Right renal cortex interstitium (tissue), 3 donors: ENCODE measurements at places on chromosomes 4 and X. TPM values are rescaled to one million over a fixed set of nuclear protein-coding genes. Genes with fewer than 3 reads are reported as not detected.

DNA sequence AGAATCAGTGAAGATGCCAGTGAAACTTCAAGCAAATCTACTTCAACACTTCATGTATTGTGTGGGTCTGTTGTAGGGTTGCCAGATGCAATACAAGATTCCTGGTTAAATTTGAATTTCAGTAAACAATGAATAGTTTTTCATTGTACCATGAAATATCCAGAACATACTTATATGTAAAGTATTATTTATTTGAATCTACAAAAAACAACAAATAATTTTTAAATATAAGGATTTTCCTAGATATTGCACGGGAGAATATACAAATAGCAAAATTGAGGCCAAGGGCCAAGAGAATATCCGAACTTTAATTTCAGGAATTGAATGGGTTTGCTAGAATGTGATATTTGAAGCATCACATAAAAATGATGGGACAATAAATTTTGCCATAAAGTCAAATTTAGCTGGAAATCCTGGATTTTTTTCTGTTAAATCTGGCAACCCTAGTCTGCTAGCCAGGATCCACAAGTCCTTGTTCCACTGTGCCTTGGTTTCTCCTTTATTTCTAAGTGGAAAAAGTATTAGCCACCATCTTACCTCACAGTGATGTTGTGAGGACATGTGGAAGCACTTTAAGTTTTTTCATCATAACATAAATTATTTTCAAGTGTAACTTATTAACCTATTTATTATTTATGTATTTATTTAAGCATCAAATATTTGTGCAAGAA is 2.3 kb downstream of the CXCL8 start:
- DNase-seq, result no peak

GRCh38 chr4:165782623-165783022 is 90.4 kb upstream of the TLL1 start:
- DNase-seq, result no peak

DNA sequence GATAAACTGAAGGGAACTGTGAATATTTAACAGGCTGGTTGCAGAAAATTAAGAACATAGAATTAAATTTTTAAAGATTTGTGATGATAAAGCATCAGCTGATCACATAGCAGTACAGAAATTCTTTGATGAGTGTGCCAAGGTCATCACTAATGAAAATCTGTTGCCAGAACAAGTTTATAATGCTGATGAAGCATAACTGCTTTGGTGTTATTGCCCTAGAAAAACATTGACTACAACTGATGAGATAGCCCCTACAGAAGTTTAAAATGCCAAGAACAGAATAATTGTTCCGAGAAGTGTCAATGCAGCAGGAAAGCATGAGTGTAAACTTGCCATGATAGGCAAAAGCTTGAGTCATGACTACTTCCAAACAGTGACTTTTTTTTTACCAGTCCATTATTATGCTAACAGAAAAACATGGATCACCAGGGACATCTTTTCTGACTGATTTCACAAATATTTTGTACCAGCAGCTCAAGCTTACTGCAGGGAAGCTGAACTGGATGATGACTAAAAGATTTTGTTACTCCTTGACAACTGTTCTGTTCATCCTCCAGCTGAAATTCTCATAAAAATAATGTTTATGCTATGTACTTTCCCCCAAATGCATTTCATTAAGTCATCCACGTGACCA is 1136.6 kb downstream of the FAT4 start:
- no peak for DNase-seq

GRCh38 chrX:139720136-139720535 is 12.2 kb upstream of the MCF2 start:
- no peak for DNase-seq

GRCh38 chrX:56107320-56107719 is 124.8 kb upstream of the KLF8 start:
- no peak for DNase-seq

DNA sequence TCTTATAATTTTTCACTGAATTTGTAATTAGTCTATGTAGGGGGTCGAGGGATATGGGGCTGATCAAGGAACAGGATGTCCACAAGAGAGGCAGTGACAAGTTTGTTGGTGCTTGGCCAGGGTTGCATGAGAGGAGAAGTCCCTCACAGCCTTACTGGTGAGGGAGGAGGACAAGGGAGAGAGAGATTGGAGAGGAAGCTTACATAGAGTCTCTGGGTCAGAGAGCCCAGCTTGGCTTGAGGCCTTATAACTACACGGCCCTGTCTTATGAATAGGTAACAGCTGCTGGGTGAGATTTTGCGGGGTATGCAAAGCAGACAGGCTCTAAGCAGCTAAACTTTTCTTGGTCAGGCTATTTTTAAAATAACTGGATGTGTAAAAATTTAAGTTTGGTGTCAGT is 37.9 kb upstream of the OTUD4 start:
- no peak for DNase-seq

GRCh38 chr4:143391895-143392294 is 55.2 kb downstream of the GAB1 start:
- no peak for DNase-seq

GRCh38 chr4:14627038-14627437 is 375.2 kb upstream of the CPEB2 start:
- DNase-seq, result no peak

DNA sequence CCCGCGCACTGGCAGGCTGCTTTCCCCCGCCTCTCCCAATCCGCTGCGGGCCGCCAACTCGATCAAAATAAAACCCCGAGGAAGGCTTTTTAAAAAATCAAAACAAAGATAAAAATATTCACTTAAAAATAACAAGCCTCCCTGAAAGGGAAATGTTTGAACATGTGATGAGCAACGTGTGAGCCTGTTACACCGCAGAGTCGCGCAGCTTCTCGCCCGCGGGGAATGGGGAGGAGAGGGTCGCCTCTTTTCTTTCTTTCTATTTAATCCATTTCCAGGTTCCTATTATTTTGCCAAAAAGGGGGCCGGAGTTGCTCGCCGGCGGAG is 326.0 kb upstream of the F9 start:
- no peak for DNase-seq

GRCh38 chrX:32985544-32985943 is 225.8 kb downstream of the DMD start:
- DNase-seq, result no peak

GRCh38 chrX:119482041-119482440 is 13.8 kb downstream of the SLC25A5 start:
- no peak for DNase-seq

GRCh38 chr4:90051999-90052398 is 75.2 kb upstream of the CCSER1 start:
- no peak for DNase-seq

GRCh38 chr4:100129774-100130173 is 60.5 kb downstream of the DDIT4L start:
- DNase-seq, result no peak

- DNase-seq, result no peak
Measured at GRCh38 chr4:75048208-75048879, 115.4 kb downstream of the PARM1 start.

- DNase-seq, result no peak
Measured at GRCh38 chr4:185730387-185730786, 81.6 kb downstream of the SORBS2 start.

DNA sequence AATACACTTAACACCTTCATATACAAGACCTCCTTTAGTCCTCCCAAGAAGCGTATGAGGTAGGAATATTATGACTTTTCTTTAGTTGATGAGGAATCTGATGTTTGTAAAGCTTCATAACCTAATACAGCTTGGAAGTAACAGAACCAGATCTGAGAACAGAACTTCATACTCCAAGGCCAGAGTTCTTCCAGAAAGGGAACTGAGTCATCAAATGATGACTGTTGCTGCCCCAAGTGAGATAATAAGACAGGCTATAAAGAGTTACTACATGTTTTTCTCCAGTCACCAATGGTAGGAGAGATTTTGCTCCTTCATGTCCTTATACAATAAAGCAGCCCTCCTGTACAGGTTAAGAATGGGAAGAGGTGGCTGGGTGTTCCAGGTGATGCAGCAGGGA is 74.3 kb upstream of the ANXA3 start:
- no peak for DNase-seq

DNA sequence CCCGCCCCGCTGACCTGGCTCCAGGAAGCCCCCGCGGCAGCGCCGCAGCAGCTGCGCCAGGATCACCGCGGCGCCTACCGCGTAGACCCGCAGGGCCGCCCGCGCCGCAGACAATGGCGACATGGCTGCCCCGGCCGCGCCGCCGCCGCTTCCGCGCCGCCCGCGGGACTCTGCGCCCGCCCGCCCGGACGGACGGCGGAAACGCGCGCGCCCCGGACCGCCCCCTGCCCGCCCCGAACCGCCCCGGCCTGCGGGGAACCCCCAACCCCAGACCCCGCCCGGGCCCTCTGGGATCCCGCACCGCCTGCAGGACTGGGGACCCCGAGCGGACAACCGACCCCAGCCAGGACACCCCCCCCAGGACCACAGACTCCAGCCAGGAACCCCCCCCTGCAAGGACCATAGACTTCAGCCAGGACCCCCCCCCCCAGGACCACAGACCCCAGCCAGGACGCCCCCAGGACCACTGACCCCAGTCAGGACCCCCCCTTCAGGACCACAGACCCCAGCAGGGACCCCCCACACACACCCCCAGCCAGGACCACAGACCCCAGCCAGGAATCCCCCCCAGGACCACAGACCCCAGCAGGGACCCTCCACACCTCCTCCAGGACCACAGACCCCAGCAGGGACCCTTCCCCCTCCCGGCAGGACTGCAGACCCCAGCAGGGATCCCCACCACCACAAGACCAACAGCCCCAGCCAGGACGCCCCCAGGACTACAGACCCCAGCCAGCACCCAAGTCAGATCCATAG is at the start of the genes DHRSX and ZBED1:
DHRSX (minus strand) TSS at position 174 of the 756 bp plus-strand sequence; CDS start at position 123, 51 bp downstream.
ZBED1 (minus strand) TSS at position 174 of the 756 bp plus-strand sequence. CDS start 10,257 bp downstream, outside the sequence.
- no peak for DNase-seq

DNA sequence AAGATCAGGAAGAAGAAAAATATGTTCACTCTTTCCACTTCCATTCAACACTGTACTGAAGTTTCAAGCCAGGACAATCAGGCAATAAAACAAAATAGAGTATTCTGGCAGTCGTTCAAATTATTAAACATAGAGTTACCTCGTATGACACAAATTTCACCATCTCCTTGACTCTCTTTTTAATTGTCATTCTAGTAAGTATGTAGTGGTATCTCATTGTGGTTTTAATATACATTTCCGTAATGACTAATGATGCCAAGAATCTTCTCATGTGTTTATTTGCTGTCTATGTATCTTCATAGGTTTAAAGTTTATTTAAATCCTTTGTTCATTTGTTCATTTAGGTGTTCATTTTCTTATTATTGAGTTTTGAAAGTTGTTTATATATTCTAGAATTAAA is 352.2 kb downstream of the IDS start:
- DNase-seq, result no peak

DNA sequence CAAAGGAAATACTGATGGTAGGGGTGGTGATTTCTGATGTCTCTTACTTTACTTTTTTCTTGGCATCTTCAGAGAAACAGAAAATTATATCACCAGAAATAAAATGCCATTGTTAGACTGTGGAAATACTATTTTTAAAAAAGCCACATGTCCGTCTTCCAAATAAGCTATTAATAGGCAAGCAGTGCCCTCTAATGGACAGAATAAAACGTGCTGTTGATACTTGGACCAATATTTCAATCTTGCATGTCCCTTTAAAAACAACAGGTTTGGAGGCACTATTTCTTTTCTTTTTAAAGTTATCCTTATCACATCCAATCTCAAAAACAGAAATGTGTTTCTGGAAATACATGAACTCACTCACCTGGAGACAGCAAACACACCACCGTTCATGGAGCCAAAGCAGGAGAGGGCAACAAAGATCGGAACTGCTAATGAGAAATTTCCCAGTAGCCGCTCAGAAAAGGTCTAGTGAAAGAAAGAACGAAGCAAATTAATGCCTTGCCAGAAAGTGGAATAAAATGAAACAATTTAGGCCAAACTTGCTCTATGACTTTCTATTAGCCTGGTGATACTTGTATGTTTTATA is 59.2 kb downstream of the SLC7A11 start:
- no peak for DNase-seq

DNA sequence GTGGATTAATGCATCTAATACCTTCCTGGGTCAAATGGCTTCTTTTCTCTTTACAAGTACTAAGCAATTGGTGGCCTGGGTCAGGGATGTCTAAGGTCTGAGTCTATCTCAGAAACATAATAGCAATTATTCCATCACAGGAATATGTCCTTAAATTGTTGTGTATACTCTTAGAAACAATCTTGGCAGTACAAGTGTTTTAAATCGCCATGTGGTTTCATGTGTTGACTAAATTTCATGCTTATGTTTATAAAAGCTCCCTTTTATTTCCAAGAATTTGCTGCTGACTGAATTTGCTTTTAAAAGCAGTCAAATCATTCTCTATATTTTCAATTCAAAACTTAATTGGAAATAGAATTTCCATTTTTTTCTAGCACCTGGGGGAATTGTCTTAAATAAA is 125.3 kb upstream of the PACRGL start:
- no peak for DNase-seq

GRCh38 chr4:164350061-164350460 is 403.9 kb upstream of the SMIM31 start:
- DNase-seq, result no peak

DNA sequence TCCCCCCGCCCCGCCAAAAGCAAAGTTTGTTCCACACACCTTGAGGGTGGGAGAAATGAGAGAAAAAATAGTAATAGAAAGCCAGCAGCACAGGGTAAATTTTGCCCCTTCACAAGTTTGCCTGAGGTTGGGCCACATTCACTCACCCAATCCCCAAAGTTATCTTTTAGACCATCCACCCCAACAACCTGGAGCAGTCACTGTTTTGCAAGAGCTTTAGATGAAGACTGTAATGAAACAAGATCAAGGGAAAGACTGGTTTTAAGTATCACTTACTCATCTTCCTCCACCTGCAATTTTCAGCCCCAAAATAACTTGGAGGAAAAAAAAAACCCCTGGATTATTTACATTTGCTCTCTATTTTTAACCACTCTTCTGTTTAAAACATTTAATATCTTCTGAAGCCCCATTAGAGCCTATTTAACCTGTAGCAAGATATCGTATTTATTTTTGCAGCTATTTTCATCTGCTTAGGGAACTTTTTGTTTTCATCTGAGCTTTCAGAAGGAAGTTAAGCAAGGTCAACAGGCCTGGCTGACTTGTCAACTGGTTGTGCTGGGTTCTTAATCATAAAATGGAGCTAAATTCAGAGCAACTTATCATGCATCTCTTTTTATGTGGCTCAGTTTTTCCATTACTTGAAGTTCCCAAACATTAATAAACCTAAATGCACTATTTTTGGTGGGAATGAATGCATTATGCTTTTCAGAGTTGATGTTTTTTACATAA is 24.6 kb upstream of the TBL1X start:
- DNase-seq, result no peak

Gene DOK7
- 1.6 TPM for polyA plus RNA-seq

Gene ZAR1
- polyA plus RNA-seq, result not detected

Gene NEXMIF
- polyA plus RNA-seq, result 3.3 TPM

Gene CDX4
- polyA plus RNA-seq, result not detected

Gene TRO
- polyA plus RNA-seq, result 87.2 TPM

Gene KLKB1
- 0.89 TPM for polyA plus RNA-seq

Gene OTUD6A
- polyA plus RNA-seq, result not detected

Gene FAM9C
- 0.15 TPM for polyA plus RNA-seq
